ENCODE measurements at places on chromosomes 12 and 14.

DNA sequence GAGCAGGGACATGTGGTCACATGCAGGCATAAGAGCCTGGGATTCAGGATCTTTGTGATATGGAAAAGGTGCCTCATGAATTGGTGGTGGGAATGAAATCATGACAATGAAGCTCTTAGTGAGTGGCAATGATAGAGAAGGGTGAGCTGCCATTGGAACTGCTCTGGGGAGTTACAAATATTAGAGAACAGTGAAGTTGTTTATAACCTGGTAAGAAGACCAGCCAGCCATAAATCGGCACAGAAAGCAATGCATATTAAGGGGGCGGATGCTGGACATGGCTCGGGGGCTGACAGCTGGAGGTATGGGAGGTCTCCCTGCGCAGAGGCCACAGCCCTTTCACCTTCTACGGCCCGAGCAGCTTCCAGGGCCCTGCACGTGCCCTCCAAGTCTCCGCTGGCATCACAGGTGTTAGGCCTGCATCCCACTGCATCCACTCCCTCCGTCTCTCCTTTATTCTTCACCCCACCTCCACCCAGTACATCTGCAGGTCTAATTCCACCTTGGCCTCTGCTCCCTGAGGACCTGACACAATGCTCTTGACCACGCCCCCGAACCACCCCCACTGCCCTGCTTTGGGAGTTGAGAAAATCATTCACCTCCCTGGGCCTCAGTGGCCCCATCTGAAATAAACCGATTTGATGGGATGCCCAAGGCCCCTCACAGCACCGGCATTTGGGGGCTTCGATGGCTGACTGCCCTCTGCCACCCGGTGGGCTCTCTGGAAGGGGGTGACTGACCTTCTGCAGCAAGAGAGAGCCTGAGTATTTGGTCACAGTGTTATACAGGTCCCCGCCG, 4.1 kb downstream of the CACNA2D4 start:
- no peak for ATAC-seq

GRCh38 chr12:570435-570920, 92.8 kb downstream of the NINJ2 start:
- peak; percentile 90 for ATAC-seq

DNA sequence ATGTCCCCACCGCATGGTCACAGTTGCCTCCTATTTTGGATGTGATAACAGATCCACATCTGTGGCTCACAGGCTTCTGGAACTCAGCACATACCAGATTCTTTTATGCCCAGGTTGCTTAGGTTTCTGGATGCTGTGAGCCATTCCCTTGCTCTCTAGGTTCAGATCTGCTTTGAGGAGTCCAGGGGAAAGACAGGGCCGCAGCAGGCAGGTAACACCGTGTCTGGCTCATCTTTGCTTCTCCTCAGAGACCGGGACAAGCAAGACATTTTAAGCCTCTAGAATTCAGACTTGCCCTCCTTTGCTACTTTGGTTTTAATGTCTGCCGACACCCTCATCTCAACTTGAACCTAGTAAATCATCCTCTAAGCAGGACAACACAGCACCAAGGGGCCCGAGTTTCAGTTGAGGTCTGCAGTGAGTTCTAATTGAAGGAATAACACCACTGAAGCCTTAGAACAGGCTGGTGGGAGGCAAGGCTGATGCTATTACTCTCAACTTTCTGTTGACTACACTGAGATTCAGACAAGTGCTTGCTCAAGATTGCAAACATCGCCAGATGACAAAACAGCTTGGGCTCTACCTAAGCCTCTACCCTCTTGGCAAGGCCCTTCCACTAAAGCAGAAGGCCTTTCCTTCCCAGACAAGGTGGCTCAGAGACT, 55.3 kb downstream of the MDM2 start:
- ATAC-seq: no peak

DNA sequence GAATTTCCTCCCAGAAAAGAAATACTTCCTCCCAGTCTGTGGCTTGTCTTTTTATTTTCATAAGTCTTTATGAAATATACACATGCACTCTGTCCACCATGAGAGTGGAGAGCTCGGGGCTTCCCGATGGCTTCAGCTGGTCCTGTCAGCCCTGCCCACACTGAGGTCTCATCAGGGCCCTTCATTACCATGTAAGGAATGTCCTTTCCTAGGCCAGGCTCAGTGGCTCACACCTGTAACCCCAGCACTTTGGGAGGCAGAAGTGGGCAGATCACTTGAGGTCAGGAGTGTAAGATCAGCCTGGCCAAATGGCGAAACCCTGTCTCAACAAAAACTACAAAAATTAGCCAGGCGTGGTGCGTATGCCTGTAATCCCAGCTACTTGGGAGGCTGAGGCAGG, 77.0 kb downstream of the CPSF2 start:
- ATAC-seq: no peak

GRCh38 chr12:89874146-89874545, 165.5 kb upstream of the ATP2B1 start:
- ATAC-seq: no peak

DNA sequence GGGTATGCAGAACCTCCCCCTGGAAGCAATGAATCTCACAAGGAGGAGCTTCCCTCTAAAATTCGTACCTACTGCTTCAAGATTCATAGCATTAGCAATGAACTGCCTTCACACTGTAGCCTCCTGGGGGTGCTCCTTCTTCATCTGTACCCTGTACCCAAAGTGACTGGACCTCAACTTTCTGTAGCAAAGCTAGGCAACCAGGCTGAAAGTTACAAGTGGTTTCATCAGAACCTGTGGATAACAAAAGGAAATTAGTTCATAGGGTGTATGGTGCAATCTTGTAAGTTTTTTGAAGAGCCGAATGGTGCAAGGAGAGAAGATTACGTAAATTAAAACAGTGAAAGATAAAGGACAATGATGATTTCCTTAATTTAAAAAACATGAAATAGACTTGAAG, 1541.7 kb upstream of the FLRT2 start:
- no peak for ATAC-seq

DNA sequence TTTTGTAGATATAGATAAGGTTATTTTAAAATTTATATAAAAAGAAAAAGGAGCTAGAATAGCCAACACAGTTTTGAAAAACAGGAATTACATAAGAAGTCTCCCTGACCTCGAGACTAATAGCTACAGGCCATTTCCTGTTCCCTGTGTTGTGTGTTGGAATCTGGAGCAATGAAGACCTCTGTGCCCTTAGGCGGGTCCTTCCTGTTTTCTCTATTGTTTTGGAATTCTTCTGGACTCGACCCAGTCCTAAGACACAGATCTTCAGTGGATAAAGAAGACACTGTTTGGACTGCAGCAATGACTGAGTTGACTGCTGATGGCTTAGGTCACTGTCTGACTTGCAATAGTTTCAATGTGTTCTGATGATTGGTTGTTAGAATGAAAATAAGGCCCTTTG, 26.2 kb downstream of the SNRPF start:
- no peak for ATAC-seq

DNA sequence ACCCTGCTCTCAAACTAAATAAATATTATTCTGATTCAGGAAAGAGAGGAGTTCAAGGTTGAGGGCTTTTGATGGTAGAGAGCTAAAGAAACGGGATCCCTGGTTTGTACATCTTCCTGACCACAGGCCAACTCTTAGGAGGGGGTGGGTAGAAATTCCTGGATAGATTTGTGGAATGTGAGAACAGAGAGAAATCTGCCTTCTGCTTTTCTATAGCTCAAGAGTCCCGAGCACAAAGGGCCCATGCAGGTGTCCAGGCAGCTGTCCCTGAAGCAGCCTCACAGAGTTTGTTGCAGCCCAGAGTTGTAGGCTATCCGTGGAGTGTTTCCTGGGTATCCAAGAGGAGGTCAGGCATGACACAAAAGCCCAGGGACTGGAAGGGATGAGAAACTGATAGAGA, 198.6 kb downstream of the BCAT1 start:
- ATAC-seq: no peak

GRCh38 chr14:93039649-93040315, 75.9 kb downstream of the ITPK1 start:
- peak; percentile 58 for ATAC-seq

GRCh38 chr12:9707356-9707755, 25.5 kb downstream of the CLECL1 start:
- ATAC-seq: no peak

- ATAC-seq: no peak
Observed at GRCh38 chr12:69649529-69649928, 38.8 kb upstream of the LRRC10 start.

DNA sequence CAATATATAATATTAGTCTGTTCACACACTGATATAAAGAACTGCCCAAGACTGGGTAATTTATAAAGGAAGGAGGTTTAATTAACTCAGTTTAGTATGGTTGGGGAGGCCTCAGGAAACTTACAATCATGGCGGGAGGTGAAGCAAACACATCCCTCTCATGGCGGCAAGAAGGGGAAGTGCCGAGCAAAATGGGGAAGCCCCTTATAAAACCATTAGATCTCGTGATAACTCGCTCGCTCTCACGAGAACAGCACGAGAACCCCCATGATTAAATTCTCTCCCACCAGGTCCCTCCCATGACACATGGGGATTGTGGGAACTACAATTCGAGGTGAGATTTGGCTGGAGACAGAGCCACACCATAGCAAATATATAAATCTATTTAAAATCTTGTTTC, 269.8 kb downstream of the ATP23 start:
- no peak for ATAC-seq

DNA sequence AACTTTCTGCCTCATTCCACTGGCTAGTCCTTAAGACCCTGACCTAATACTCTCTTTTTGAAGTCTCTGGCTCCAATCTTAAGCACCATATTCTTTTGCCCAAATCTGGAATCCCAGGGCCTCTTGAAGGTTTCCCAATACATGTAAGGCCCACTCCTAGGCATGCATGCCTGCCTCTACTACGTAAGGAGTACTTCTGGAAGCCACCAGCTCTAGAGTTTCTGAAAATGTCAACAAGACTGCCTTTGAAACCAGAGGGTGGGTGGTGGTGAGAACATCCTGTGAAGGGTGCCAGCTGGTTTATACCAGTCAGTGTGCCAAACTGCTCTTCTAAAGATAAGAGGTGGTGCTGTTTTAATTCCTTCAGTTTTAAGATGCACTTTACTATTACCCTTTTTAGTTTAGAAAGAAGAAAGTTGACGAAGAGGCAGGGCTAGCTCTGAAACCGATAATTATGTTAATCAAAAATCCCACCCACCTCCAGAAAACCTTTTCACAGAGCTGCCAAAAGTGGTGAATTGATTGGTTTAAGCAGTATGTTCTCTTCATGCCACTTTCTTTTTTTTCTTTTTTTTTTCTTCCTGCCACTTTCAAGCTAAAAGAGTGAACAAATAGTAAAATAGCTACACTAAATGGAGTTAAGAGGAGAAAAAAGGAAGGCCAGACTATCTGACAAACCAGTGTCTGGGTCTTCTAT, 8.7 kb upstream of the WDR89 start:
- ATAC-seq: no peak

DNA sequence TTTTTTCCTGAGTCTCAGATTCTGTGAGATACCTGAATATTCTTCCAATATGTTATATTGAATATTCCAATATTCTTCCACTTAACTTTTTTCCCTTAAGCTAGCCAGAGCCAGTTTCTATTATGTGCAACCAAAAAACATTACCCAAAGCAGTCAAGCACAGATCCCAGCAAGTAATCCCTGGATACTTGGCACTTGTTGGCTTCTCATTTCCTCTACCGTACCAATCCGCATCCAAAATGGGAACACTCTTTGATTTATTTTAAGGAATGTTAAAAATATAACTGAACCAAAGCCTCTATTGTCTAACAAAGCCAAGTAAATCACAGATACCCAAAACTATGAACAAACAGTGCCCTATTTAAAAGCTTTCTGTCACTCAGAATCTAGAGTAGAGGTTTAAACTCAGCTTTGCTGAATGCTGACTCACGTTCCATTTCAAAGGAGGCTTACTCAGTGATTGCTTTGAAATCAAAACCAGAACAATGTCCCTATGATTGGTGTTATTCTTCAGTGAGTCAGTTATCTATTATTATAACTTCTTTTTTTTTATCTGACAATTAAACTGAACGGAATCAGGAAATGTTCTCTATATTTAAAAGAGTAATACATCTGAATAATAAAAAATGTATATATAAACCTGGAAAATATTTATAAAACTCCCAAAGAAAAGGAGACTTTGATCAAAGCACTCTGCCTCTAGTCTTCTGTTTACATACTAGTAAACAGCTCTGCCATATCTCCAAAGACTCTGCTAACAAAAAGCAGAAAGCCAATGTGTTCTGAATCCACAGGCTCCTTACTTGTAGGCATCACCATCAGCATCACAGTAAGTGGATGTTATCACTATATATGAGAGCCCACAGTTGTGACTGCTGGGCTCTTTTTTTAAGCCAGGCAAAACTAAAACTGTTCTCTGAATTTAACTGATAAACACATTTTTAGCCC, 360.8 kb downstream of the CCDC91 start:
- no peak for ATAC-seq

- no peak for ATAC-seq
Observed at GRCh38 chr12:130967636-130968035, 13.9 kb downstream of the ADGRD1 start.

- ATAC-seq: no peak
Observed at GRCh38 chr14:67168110-67168441, 21.2 kb upstream of the GARIN2 start.

DNA sequence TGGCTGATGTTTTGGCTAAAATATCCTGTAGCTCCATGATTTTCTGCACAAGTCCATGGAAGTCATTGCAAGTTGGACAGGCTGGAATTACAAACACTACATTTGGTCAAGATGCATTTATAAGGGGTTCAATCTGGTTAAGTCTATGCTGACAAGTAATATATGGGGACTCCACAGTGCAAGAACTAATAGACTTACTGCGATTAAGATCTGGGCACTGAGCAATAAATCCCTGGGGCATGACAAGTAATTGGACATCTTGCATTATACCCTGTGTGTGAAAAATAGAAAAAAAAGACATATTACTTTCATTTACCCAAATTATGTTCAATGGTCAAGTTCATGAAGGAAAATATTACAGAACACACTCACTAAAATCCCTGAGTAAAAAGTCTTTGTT, 99.1 kb downstream of the NELL2 start:
- ATAC-seq: no peak

DNA sequence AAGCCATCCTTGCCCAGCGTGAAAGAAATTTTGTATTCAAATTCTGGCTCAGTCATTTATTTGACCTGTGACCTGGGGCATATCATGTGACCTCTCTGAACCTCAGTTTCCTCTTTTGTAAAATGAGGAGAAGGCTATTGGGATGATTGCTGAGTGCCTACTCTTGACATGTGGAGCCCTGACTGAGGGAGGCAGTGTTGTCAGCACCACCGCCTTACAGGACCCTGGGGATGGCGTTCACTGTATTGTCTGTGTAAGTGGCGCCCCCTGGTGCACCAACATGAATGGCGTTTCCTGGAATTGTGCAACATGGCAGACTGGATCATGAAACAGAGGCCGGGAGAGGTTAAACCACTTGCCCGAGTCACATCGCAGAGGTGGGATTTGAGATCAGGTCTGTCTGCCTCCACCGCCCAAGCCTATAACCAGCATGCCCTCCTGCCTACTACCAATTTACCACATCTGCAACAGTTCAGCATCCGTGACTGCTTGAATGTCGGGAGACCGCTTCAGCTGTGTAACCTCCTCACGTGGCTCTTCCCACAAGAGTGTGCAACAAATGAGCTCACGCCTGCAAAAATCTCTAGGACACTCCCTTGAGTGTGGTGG, 20.1 kb upstream of the CCDC63 start:
- ATAC-seq: peak; percentile 77

- no peak for ATAC-seq
Observed at GRCh38 chr14:33120341-33120740, 181.7 kb downstream of the NPAS3 start.

- ATAC-seq: peak; percentile 93
Observed at GRCh38 chr14:90758028-90758889, 58.0 kb downstream of the TTC7B start.
